ENCODE measurements at places on chromosomes 6 and 20.

- DNase-seq: no peak
Observed at GRCh38 chr6:40722091-40722490, 134.9 kb upstream of the LRFN2 start.

GRCh38 chr20:37291724-37292126 lies 2.3 kb downstream of the MANBAL start:
- no peak for DNase-seq

- DNase-seq: no peak
Observed at GRCh38 chr6:71393471-71393870, 104.9 kb downstream of the OGFRL1 start.

- no peak for DNase-seq
Observed at GRCh38 chr6:33696548-33697518, 14.7 kb downstream of the UQCC2 start.

GRCh38 chr6:62942000-62942399 lies 269.3 kb upstream of the FKBP1C start:
- no peak for DNase-seq

Measured in fibroblast of skin of left biceps (primary cell).